Colonic mucosa (tissue), 4 donors: ENCODE measurements at places on chromosomes 1 and 21.

DNA sequence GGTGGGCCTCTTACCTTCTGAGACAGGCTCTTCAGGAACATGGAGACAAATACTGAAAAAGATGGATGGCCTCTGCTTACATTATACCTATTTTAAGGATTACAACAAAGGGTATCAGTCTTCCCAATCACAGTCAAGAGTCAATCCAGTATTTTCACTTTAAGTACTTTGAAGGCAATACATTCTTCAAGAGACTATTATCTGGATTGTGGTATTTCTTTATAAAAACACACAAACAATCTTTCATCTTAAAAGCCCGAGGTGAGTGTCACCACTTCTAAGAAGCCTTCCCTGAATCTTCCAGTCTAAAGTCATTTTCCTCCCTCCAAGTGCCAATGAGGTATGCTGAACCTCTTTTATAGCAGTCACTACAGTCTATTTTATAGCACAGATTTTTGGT is 45.3 kb downstream of the WASF2 start:
- DNase-seq: no peak

- no peak for DNase-seq
These were observed 12.3 kb upstream of the TTC39A start for GRCh38 chr1:51342591-51343206.

- DNase-seq: no peak
These were observed 10.0 kb downstream of the ARID1A start for GRCh38 chr1:26705788-26706311.

DNA sequence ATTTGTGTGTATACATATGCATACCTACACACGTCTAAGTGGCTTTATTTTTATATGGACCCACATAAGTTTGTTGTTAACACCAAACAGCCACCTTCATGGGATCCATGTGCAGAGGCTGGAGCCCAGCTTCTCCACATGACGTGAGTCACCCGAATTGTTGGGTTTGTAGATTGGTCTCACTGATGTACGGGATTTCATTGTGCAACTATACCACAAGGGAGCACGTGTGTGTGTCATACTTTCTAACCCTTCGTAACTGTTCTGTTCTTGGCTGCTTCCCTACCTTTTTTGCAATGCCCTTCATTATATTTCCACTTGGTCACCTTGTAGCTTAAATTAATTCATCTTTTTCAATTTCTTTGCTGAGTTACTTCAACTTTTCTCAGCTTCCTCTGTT is 21.0 kb downstream of the SPRTN start:
- no peak for DNase-seq

GRCh38 chr21:44459712-44460440 is 4.6 kb downstream of the LRRC3 start:
- DNase-seq: no peak

GRCh38 chr1:207670192-207670591 is 25.3 kb downstream of the CR1L start:
- DNase-seq: no peak

DNA sequence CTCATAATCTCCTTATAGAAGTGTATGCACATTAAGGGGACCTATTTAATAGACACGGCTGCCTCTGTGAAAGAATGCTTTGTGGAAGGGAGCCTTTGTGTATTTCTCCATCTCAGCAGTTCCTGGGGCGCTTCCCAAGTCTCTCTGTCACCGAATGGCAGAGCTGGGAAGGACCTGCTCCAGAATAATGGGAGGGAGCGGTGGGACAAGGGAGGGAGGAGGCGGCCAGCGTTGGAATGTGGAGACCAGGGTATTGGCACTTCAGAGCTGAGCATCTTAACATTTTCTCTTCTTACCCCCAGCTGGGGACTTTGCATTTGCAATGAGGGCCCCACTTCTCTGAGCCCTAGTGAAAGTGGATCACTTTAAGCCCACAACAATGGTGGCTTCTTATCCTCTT is 23.9 kb downstream of the CACHD1 start:
- DNase-seq: no peak

DNA sequence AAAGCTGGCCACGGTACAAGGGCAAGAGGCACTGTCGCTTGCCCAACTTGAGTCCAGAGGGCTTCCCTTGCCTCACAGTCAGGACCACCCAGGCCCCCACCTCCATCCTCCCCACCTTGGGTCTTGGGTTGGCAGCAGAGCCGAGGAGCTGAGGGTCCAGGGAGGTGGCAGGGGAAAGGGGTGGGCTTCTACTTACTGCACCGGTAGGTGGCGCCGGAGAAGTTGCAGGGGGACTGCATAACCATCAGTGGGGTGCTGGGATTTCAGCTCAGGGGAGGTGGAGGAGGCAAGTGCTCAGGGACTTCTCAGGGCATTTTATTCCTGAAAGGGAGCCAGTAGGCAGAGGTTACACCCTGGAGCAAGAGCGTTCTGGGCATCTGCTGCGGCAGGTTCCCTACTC is 44.0 kb downstream of the TRIM62 start:
- DNase-seq: no peak

- no peak for DNase-seq
These were observed 6.1 kb upstream of the RBP7 start for GRCh38 chr1:9990944-9991343.

- DNase-seq: no peak
These were observed 85.6 kb upstream of the ARHGEF16 start for GRCh38 chr1:3368711-3369445.
